SJSA1 (cell line): ENCODE measurements at places on chromosomes 4 and X. TPM values are rescaled to one million over a fixed set of nuclear protein-coding genes. Genes with fewer than 3 reads are reported as not detected.

RENBP gene
- total RNA-seq: 0.11 TPM in 1 of 2 replicates, not detected in the other

IBSP gene
- 0.19 and 0.21 TPM in 2 replicates for total RNA-seq

CLDN22 gene
- total RNA-seq: not detected in 2 replicates

CCDC110 gene
- total RNA-seq: 0.19 and 0.71 TPM in 2 replicates

MAGEA6 gene
- total RNA-seq: 0.08 TPM in 1 of 2 replicates, not detected in the other

DNA sequence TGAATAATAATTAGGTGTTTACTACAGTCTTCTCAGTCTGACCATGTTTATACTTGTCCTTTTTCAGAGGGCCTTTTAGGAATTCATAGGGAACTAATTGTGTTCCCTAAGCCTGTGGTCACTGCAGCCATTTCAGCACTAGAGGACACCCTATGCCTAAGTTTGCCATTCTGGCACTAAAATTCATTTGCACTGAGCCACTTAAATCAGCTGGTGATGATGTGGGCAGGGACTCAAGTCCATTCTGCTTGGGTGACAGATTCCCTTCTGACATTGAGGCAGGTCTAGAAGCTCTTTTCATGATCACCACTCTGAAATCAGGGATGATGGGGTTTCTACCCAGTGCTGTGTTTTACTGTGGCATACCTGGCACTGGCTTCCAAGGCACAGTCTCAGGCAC, 1178.9 kb upstream of the DIAPH2 start:
- no peak overlapping the region for H3K27ac ChIP-seq
- H3K4me1 ChIP-seq: no peaks in the 10 kb centered on the region
- H3K27me3 ChIP-seq: no peaks in the 10 kb centered on the region
- no peak overlapping the region for H3K4me3 ChIP-seq
- DNase-seq: no peak

DNA sequence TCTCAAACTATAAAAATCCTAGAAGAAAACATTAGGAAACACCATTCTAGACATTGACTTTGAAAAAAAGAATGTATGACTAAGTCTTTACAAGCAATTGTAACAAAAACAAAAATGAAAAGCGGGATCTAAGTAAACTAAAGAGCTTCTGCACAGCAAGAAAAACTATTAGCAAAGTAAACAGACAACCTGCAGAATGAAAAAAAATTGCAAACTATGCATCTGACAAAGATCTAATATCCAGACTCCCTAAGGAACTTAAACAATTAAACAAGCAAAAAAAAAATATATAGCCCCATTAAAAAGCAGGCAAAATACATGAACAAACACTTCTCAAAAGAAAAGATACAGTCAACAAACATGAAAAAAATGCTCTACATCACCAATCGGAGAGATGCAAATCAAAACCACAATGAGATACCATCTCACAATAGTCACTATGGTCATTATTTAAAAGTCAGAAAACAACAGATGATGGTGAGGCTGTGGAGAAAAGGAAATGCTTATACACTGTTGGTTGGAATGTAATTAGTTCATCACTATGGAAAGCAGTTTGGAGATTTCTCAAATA, 168.1 kb downstream of the EPHA5 start:
- H3K27me3 ChIP-seq: no peaks in the 10 kb centered on the region
- peak overlapping the region; percentile 59 for H3K27ac ChIP-seq
- DNase-seq: peak; percentile 83
- peaks cover 13% of the 10 kb centered on the region for H3K4me1 ChIP-seq
- H3K36me3 ChIP-seq: no peaks in the 10 kb centered on the region
- no peak overlapping the region for H3K4me3 ChIP-seq

GRCh38 chr4:101005659-101006058, 341.7 kb downstream of the PPP3CA start:
- H3K36me3 ChIP-seq: no peaks in the 10 kb centered on the region
- no peak overlapping the region for H3K4me3 ChIP-seq
- H3K27me3 ChIP-seq: no peaks in the 10 kb centered on the region
- DNase-seq: no peak
- no peaks in the 10 kb centered on the region for H3K4me1 ChIP-seq

GRCh38 chr4:166073783-166074182, 200.7 kb downstream of the TLL1 start:
- H3K27me3 ChIP-seq: no peaks in the 10 kb centered on the region
- no peaks in the 10 kb centered on the region for H3K4me1 ChIP-seq
- H3K4me3 ChIP-seq: no peak overlapping the region

GRCh38 chrX:19372547-19373331, 29.0 kb downstream of the PDHA1 start:
- DNase-seq: no peak
- no peaks in the 10 kb centered on the region for H3K36me3 ChIP-seq
- H3K4me3 ChIP-seq: peak overlapping the region; percentile 23
- H3K27ac ChIP-seq: no peak overlapping the region

DNA sequence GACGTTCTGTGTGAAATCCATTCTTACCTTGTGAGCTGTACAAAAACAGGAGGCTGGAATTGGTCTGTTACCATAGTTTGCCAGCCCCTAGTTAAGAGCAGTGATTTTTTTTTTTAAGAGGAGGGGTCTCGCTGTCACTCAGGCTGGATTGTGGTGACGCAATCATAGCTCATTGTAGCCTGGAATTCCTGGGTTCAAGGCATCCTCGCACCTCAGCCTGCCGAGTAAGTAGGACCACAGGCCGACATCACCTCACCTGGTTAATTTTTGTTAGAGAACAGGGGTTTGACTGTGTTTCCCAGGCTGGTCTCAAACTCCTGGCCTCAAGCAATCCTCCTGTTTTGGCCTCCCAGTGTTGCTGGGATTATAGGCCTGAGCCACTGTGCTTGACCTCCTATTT, 7.5 kb downstream of the USP9X start:
- DNase-seq: no peak
- H3K27me3 ChIP-seq: no peaks in the 10 kb centered on the region
- H3K36me3 ChIP-seq: peaks cover 7% of the 10 kb centered on the region
- H3K4me3 ChIP-seq: no peak overlapping the region

DNA sequence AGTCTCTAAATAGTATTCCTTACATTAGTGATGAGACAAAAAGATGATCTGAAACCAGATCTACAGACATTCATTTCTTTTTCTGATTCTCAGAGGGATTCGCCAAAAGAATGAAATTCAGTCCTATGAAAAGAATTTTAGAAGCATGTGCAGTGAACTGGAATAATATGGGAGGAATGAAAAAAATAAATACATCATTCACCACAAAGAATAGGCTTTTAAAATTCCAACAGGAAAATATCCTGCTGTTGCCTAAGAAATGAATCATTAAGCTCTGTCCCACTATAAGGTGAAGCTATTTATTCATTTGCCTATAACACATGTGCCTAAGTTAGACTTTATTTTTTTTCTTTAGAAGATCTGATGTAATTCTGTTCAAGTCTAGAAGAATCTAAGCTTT, 165.9 kb downstream of the IL15 start:
- H3K36me3 ChIP-seq: no peaks in the 10 kb centered on the region
- H3K4me1 ChIP-seq: peaks cover 15% of the 10 kb centered on the region
- H3K27me3 ChIP-seq: no peaks in the 10 kb centered on the region
- no peak overlapping the region for H3K4me3 ChIP-seq
- peak overlapping the region; percentile 68 for H3K27ac ChIP-seq

DNA sequence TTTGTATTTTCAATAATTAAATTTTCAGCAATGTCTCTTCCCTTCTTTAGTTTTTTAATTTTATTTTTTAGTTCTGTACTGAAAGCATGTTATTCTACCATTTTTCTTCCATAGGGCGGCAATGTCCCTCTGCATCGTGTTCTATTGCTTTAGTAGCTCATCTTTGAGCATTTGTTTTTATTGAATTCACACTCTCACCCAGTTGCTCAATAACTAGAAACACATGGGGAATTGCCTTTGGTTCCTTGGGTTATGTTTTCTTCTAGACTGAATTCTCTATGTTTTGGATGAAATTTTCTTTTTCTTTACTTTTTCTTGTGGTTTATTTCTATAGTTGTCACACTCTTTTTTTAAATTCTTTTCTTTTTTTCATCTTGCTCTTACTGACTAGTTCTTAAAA, 233.8 kb upstream of the LDB2 start:
- H3K27ac ChIP-seq: no peak overlapping the region
- no peaks in the 10 kb centered on the region for H3K4me1 ChIP-seq
- no peaks in the 10 kb centered on the region for H3K36me3 ChIP-seq
- DNase-seq: no peak

- H3K4me1 ChIP-seq: peaks cover 57% of the 10 kb centered on the region
- H3K27ac ChIP-seq: no peak overlapping the region
- H3K27me3 ChIP-seq: no peaks in the 10 kb centered on the region
- DNase-seq: no peak
- peak overlapping the region; percentile 90 for H3K4me3 ChIP-seq
- peaks cover 4% of the 10 kb centered on the region for H3K36me3 ChIP-seq
These were observed 1.5 kb downstream of the TSPAN5 start for GRCh38 chr4:98656886-98657285.

- no peak overlapping the region for H3K27ac ChIP-seq
- no peaks in the 10 kb centered on the region for H3K36me3 ChIP-seq
- H3K4me3 ChIP-seq: no peak overlapping the region
- H3K4me1 ChIP-seq: no peaks in the 10 kb centered on the region
These were observed 49.2 kb downstream of the CDS1 start for GRCh38 chr4:84632092-84632491.

GRCh38 chr4:41660352-41660751, 88.2 kb downstream of the PHOX2B start:
- H3K4me1 ChIP-seq: peaks cover 7% of the 10 kb centered on the region
- DNase-seq: no peak
- H3K27me3 ChIP-seq: no peaks in the 10 kb centered on the region
- no peak overlapping the region for H3K27ac ChIP-seq

- H3K27me3 ChIP-seq: no peaks in the 10 kb centered on the region
- peaks cover 18% of the 10 kb centered on the region for H3K4me1 ChIP-seq
- H3K36me3 ChIP-seq: peaks cover 80% of the 10 kb centered on the region
- DNase-seq: no peak
- no peak overlapping the region for H3K27ac ChIP-seq
These were observed 47.6 kb downstream of the METTL14 start for GRCh38 chr4:118732591-118733330.

DNA sequence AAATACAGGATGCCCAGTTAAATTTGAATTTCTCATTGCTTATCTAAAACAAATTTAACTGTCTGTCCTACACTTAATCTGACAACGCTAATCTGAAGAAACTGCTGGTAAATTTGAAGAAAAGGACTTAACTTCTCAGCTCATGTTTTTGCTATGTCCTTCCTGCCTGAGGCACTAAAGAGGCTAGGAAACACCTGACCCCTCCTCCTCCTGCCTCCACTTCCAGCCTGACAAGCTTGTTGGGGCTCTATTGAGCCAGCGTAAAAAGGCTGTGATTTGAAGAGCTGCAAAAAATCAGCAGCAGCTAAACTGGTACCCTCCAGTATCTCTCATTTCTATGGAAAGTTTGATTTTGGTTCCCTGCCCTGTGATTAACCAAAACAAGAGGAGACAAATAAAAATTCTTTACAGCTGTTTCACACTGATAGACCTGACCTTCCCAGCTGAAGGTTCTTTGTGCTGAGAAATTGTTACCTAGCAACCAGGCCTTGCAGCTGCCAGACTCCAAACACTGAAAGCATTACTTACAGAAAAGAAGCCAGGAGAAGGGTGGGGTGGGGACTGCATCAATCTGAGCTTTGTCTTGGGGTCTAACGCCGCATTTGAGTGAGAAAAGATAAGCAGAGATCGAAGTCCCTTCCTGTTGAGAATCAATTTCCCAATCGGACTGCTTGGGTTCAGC, 35.0 kb downstream of the DCX start:
- no peak overlapping the region for H3K27ac ChIP-seq
- no peak overlapping the region for H3K4me3 ChIP-seq

DNA sequence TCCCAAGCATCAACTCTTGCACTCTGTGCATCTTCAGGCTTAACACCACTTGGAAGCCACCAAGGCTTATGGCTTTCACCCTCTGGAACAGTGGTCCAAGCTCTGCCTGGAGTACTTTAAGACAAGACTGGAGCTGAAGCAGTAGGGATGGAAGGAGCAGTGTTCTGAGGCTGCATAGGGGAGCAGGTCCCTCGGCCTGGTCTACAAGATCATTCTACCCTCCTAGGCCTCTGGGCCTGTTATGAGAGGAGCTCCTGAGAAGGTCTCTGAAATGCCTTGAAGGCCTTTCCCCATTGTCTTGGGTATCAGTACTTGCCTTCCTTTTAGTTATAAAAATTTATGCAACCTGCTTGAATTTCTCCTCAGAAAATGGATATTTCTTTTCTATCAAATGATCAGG, 286.7 kb downstream of the CPXCR1 start:
- no peak overlapping the region for H3K4me3 ChIP-seq
- H3K27ac ChIP-seq: no peak overlapping the region
- no peaks in the 10 kb centered on the region for H3K27me3 ChIP-seq
- H3K4me1 ChIP-seq: no peaks in the 10 kb centered on the region
